ENCODE measurements at places on chromosomes 1 and 21.

- DNase-seq = no peak
These were observed 14.3 kb upstream of the C1orf174 start for GRCh38 chr1:3914331-3914851.

DNA sequence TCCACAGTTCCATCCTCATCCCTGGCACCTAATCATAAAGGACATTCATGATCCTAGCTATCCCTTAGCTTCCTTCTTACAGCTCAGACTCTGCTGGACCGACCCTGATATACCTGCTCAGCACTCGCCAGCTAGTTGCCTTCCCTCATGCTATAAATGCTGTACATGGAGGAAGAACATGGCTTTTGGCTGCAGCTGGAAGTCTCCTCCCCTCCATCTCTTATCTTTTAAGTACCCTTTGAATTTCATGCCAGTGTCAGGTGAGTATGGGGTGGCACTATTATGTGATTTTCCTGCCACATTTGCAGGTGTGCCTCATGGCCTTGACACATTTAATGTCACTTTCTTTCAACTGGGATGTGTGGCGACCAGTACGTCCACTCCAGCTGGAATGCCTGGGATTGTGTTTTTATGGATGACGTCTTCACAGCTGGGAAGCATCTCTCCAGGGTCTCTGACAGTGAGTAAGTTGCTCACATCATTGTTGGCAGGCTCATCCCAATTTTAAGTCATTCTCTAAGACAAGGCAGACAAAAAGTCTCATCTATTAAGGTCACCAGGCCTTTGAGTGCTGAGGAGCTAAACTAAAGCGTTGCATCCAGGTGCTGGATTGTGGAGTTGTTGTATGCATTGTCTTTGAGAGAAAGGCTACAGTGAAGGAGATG is 43.4 kb downstream of the RUNX1 start:
- no peak for DNase-seq

GRCh38 chr1:175866776-175867175 is 123.4 kb upstream of the TNR start:
- no peak for DNase-seq

- no peak for DNase-seq
These were observed 28.5 kb upstream of the EEIG2 start for GRCh38 chr1:108531444-108531843.

GRCh38 chr1:30801771-30802198 is 44.2 kb upstream of the LAPTM5 start:
- peak; percentile 60 for DNase-seq

GRCh38 chr1:1806890-1807289 is 28.6 kb upstream of the NADK start:
- DNase-seq = no peak

DNA sequence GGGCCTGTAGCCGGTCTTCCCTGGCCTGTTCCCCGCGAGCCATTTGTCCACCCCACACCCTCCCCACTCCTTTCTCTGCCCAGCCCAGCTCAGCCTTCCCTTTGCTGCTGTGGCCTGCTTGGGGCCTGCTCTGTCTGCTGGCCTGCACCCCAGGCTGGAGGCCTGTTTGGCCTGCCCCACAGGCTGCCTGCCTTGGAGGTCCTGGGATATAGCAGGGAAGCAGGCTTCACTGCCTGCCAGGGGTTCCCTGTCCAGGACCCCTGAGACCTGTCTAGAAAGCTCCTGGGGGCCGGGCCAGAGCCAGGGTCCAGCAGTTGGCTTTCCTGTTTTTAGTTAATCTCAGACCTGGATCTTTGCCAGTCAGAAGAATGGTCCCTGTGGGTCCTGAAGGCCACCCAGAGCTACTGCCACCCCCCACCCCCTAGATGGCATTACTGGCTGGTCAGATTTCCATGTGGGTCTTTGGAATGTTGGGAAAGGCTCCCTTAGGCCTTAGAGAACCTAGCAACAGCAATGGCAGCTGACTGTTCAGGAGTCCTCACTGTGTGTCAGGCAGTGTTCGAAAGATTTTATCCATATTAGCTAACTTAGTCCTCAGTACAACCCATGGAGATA is 7.7 kb downstream of the ZNF362 start:
- DNase-seq = no peak

DNA sequence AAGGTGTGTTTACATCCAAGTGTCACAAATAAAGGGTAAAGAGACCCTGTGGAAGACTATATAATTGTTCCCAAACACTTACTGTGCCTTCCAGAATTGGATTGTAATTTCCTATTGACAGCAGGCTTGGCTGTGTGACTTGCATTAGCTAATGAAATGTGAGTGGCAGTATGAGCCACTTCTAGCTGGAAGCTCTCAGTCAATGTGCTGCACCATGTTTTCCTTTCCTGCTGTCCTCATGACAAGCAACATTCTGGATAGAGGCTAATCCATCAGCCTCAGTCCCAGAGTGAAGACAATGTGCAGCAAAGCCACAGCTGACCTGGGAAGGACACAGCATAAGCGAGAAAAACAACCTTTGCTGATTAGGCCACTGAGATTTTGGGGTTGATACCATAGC is 5.9 kb upstream of the FOXJ3 start:
- no peak for DNase-seq

DNA sequence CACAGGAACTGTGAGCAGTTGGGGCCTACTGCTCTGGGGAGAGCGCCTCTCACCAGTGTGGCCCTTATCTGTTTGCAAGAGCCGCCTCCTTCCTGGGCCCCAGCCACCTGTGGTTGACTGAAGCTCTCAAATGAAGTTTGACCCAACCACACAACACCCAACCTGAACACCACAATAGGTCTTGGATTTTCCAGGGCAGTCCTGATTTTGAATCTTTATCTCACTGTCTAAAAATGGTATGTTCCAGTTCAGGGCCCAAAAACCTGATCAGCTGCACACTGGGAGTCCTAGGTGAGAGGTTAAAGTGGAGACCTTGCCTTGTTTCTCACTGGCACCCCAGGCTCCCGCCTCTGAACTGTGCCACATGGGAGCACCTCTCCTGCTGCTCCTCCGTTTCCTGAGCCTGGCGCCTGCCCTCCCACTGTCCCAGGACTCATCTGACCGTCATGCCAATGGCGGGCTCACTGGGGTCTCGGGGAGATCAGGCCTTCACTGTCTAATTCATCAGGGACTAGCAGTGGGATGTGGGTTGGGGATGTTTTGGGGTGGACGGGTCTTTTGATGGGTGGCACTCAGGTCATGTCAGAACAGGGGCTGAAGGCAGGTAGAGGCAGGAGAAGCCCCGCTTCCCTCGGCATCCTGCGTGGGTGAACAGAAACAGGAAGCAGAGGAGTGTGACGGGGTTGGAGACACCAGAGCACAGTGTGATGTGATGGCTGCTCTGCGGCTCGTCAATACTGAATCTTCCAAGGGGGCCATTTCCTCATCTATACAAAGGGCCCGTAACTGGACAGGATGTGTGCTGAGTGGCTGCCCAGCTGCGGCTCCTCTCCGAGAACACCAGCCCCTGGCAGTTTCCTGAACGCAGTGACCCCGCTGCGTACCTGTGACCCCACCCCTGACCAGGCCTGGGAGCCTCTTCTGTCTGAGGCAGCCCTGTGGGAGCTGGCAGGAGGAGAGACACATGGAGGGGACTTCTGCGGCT is 59.6 kb upstream of the ITPKB start:
- no peak for DNase-seq

GRCh38 chr1:79262745-79263258 is 256.3 kb upstream of the ADGRL4 start:
- DNase-seq = peak; percentile 6

DNA sequence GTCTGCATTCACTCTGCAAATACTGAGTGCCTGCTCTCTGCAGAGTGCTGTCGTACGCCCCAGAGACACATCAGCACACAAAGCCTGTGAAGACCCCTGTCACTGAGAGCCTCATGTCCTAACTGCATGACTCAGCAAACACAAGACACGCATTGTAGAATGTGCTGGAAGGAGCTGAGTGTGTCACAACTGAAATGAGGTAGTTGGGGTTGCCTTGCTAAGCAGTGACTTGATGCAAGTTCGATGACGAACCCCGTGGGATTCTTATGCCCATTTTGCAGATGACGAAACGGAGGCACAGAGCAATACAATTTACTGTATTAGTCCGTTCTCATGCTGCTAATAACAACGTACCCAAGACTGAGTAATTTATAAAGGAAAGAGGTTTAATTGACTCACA is 65.1 kb downstream of the RIPK4 start:
- no peak for DNase-seq

- no peak for DNase-seq
These were observed 40.1 kb downstream of the TMED5 start for GRCh38 chr1:93140106-93140505.

DNA sequence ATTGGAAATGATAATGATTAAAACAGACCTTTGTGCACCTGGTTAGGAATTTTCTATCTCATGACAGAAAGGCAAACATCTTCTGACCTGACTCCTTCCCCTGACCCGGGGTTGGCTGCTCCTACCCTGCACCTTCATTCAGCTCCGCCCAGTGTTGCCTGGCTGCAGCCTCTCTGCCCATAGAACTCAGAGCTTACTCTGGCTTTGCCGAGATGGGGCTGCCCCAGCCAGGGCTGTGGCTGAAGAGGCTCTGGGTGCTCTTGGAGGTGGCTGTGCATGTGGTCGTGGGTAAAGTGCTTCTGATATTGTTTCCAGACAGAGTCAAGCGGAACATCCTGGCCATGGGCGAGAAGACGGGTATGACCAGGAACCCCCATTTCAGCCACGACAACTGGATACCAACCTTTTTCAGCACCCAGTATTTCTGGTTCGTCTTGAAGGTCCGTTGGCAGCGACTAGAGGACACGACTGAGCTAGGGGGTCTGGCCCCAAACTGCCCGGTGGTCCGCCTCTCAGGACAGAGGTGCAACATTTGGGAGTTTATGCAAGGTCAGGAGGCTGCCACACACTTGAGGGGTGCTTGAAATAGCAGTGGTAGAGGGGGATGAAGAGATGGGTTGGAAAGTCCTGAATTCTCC is at the start of gene DIO1:
Gene DIO1 (plus strand): TSS at position 189 of the 638 bp plus-strand sequence. CDS start 24 bp downstream, at position 213.
- no peak for DNase-seq

DNA sequence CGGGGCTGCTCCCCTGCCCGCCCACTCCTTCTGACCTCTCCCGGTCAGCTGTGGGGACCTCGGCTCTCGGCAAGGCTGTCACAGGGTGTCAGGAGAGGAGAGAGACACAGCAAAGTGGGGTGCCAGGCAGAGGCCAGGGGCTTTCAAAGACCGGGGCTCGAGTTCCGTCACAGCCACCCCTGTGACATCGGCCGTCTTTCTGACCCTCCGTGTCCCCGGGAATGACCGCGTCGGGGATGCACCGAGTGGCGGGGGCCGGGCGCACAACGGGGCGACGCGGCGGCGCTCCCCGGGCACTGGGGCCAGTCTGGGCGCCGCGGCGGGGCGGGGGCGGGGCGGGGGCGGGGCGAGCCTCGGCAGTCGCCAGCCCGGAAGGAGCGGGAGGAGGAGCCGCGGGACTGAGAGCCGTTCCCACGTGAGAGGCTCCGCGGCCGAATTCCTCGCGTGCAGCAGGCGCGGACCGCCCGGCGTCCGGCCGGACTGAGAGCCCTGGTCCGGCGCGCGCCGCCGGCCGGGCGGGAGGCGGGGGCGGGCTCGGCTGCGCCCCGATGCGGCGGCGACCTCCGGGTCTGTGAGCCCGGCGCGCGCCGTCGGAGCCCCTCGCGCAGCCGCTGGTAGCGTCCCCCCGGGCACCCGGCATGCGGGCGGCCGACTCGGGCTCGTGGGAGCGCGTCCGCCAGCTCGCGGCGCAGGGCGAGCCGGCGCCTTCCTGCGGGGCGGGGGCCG is 229.7 kb upstream of the TMEM51 start:
- peak; percentile 47 for DNase-seq

GRCh38 chr1:228311091-228311490 is 95.5 kb downstream of the TRIM11 start:
- no peak for DNase-seq

- no peak for DNase-seq
These were observed 245.7 kb downstream of the PTBP2 start for GRCh38 chr1:96967311-96967710.

DNA sequence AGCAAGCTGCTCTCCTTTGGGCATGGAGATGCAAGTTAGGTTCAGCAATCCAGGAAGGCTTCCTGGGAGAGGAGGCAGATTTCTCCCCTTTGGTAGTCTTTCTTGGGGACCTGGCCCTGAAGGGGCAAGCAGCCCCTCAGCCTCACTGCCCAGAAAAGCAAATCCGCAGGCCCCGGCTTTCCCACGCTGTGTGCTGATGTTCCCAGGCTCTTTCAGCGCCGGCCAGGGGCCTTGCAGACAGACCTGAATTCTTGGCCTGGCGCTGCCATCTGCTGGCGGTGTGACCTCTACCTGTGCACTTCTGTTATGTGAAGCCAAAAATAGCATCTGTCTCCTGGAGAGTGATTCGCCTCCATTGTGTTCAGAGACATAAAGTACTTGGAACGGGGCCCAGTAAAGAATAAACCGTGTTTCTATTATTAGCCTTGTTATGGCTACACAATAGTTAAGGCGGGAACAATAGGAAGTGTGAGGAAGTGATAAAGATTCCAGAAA is 64.8 kb downstream of the ALPL start:
- DNase-seq = peak; percentile 91

GRCh38 chr1:181104790-181105133 is 16.3 kb downstream of the IER5 start:
- no peak for DNase-seq

DNA sequence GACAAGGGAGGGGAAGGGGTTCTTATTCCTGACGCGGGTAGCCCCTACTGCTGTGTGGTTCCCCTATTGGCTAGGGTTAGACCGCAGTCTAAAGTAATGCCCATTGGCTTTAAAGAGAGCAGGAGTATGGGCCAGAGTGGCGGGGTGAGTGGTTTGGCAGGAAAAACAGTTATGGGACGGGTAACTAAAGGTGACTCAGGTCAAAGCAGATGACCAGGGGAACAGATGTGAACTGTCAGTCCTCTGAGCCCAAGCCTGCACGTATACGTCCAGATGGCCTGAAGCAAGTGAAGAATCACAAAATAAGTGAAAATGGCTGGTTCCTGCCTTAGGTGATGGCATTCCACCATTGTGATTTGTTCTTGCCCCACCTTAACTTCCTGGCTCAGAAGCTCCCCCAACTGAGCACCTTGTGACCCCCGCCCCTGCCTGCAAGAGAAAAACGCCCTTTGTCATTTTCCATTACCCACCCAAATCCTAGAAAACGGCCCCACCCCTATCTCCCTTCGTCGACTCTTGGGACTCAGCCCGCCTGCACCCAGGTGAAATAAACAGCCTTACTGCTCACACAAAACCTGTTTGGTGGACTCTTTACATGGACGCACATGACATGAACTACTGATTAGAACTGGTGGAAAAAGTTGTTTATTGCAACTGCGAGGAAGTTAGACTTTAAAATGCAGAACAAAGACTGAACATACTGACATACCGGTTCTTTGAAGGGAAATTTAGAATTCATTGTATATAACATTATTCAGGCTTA is 758 bp upstream of the ATAD3B start:
- DNase-seq = no peak

Data from astrocyte of the spinal cord (primary cell).